ENCODE measurements at places on chromosomes 3 and 15.

DNA sequence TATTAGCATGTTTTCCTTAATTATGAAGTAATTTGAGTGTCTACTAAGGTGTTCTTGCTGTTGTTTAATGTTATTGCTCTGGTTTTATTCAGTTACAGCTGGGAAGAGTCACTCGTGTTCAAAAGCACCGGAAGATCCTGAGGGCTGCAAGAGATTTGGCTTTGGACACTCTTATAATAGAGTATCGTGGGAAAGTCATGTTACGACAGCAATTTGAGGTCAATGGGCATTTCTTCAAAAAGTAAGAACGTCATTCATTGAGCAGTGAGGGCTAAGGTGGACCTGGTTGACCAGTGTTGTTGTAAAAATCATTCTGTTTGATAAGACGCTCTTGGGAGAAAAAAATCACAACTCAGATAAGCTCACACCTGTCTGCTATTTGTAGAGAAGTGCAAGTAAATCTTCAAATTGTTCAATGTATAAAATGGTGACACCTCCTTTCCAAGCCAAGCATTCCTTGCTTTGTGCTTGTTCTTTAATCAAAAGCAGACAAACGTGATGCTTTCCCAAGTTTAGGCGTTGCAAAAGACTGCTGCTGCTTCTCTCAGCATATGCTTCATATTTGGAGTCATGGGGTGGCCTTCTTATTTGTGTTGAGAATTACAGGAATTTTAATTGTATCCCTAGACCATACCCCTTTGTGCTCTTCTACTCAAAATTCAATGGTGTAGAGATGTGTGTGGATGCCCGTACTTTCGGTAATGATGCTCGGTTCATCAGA, 44.2 kb downstream of the SETD5 start:
- DNase-seq: no peak

- no peak for DNase-seq
Observed at GRCh38 chr15:72873379-72874233, 90.0 kb upstream of the ADPGK start.

DNA sequence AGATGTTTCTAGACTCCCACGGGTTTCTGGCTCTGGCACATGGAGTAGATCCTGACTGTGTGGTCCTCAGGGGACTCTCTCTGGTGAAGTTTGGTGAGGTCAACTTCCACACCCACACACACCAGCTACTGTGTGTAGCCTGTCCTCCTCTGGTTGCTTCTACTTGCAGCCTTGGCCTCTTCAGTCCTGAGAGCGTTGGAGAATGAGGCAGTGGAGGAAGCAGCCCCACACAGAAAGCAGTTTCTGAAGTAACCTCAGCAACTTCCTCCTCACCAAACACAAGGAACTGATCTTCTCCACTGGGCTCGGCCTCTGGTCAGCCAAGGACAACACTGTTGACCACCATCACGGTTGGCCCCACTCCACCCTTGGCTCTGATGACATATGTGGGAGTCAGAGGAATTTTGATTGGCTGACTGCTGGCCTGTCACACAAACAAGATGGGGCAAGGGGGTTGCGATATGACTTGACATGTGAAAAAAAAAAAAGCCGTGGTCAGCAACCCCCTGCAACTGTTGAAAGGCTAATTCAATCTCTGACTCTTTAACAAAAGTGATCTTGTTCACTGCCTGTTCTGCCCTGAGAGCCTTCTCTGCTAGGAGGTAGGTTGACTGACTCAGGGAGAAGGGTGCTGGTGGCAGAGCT, 19.6 kb downstream of the CD86 start:
- no peak for DNase-seq

GRCh38 chr15:69881302-69881670, 216.4 kb downstream of the TLE3 start:
- DNase-seq: no peak

- no peak for DNase-seq
Observed at GRCh38 chr3:21435871-21436270, 315.1 kb downstream of the ZNF385D start.

DNA sequence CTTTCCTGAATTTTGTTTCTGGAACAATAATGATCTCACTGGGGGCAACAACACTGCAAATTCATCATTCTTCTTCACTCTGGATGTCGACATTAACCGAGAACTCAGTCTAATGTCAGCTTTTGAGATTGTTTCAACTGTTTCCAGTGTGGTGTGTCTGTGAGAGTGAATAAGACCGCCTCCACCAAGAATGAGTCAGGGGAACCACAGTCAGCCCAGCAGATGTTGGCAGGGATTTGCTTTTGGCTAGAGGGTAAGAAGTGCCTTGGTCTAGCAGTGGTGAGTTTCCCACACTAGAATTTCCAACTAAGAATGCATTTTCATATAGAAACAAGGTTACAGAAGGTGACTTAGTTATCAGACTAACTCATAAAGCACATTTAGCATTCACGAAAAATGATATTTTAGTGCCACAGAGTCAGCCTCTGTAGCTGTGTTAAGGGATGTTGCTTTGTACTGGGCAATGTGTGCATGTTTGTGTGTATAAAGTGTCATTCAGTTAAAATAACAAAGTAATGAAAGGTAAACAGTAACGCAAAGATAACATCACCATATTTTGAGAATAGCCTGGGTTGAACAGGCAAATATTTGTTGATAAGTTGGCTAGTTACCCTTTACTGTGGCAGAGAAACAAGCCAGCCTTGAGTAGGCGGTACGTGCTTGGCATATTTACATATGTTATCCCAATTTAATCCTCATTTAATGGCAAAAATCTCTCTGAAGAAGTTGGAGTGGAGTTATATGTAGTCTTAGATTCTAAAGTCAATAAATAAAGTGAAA, 33.8 kb downstream of the DRD3 start:
- DNase-seq: no peak

GRCh38 chr3:64222501-64223111, 2.7 kb downstream of the PRICKLE2 start:
- no peak for DNase-seq

GRCh38 chr15:59539799-59540198, 71.8 kb upstream of the GCNT3 start:
- DNase-seq: no peak

- DNase-seq: no peak
Observed at GRCh38 chr15:63212050-63213004, 22.9 kb downstream of the RAB8B start.

GRCh38 chr3:151379083-151379734, 5.3 kb downstream of the P2RY12 start:
- DNase-seq: no peak

- DNase-seq: no peak
Observed at GRCh38 chr3:130515755-130516154, 1.2 kb upstream of the COL6A6 start.

DNA sequence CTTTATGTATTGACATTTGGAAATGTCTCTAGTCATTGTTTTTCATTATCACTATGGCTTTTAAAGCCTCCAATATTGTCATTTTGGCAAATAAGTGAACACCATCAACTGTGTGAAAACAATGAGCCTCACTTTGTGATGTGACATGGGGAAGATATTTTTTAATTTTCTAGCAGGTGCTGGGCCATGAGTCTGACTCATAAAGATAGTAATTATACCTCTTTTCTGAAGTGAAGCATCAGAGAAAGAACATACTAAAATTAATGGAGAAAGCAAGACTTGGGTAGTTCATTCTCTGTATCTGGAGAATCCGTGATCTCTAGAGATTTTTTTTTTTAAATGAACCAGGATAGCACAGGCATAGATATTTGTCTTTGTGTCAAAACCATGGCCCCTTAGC, 100.8 kb downstream of the CCNL1 start:
- DNase-seq: no peak

GRCh38 chr15:71532994-71533393, 277.4 kb upstream of the NR2E3 start:
- no peak for DNase-seq

DNA sequence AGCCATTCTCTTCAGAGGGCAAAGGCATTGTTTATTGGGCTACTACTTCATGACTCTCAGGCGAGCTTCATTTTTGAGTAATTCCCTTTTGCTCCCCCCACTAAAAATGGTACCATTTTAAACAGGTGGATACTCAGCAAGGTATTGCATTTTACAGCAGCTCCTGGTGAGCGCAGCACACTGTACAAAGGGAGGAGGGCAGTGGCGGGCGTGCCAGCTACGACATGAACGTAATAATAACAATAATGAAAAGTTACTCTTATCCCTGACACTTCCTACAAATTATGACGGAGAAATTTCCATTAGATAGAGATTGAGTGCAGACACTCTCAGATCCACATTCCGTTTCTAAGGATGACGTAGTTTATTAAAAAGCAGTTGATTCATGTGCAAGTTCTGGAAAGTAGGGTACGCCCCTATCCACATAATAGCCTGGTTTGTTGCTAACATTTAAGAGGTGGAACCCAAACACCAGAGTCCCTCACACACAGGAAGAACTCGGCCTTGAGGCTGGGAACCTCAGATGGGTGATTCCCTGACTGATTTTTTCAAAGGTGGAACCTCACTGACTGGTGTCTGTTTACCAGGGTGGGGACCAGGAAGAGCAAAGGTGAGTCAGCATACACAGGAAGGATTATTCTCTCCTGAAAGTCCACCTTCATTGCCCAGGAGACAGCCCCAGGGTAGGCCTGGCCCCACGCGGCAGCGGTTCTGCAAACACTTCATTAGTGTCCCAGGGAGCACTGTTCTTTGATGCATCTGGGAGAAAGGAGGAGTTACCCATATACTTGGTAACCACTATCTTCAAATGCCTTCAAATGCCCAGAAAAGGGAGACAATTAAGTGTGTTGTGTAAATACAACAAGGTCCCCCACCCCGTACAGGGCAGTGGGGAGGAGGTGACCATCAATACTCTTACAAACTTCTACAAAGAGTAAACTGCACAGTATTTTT, 69.9 kb downstream of the LDHAL6B start:
- no peak for DNase-seq

- no peak for DNase-seq
Observed at GRCh38 chr15:76274821-76275220, 36.4 kb downstream of the ETFA start.

- DNase-seq: no peak
Observed at GRCh38 chr15:88804257-88804656, 1.0 kb downstream of the ACAN start.

GRCh38 chr3:111534701-111535100, 7.3 kb upstream of the CD96 start:
- DNase-seq: no peak
